ENCODE measurements at places on chromosomes 16 and 17.

DNA sequence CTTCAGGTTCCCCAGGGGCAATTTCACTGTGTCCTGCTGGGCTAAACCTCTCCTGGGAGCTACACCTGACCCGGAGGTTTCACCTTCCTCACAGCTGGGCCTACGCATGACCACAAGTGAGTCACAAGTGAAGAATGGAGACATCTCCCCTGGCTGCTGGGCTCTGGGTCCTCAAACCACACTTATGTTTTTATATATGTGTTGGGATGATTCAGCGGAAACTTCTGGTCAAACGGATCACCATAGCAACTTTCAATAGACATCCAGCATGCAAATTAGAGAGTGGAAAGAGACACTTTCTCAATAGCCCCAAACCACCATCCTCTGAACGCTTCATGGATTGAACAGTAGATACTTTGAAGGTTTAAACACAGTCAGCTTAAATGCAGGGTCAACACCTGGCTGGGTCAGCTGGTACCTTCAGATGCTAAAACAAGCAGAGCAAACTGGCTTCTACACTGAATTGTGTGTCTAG is 28.0 kb upstream of the MAF start:
- DNase-seq: no peak

DNA sequence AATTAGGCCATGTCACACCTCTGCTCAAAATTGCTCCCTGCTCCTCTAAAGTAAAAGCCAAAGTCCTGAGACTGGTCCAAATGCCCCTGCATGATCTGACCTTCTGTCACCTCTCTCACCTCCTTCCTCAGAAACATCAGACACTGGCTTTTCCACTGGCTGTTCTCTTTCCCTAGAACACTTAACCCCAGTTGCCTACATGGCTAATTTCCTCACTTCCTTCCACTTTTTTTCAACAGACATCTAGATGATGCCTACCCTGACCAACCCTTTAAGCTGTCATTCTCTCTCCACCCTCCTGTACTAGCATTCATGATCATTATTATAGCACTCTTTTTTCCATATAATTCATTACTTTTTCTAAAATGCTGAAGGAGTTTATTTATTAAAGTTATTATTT is 31.0 kb downstream of the CCT6B start:
- DNase-seq: no peak

DNA sequence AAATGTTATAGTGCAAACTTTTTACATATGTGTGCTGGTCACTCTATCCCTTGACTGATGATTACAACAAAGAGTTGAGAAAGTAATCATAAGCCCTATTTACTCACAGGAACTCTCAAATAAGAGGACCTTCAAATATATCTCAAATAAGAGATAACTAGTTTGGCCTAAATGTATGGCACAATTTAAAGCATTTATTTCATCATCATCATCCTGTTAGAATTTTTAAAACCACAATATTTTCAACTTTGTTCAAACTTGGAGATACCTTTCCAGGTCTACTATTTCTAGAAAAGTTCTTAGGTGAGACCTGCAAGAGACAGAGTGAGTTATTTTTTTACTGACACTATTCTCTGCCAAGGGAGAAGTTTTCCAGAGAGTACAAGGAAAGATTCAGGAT is 5.5 kb downstream of the CPPED1 start:
- no peak for DNase-seq

DNA sequence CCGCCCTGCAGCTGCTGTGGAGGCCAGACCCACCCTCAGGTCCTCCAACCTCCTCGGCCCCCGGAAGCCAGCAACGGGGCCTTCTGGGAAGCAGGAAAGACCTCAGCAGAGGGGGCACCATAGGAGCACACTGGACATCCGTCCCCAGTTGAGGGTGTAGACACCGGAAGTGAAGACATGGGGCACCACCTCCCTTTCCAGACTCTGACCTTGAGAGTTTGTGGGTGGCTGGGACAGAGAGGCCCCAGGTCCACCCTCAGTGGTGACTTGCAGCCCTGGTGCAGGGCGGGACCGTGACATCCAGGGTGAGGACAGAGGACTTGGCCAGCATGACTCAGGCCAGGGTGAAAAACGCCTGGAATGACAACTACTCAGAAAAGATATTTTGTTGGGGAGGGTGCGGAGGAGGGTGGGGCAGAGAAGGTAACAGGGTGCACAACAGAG is 19.9 kb downstream of the CEP295NL start:
- DNase-seq: no peak

- no peak for DNase-seq
Measured at GRCh38 chr16:1550069-1550468, 16.6 kb downstream of the TMEM204 start.

- DNase-seq: no peak
Measured at GRCh38 chr17:17902376-17902775, 65.6 kb upstream of the SREBF1 start.

Data from NCI-H2171 (cell line).